ENCODE measurements at places on chromosomes 11 and 22. TPM values are rescaled to one million over a fixed set of nuclear protein-coding genes. Genes with fewer than 3 reads are reported as not detected.

The SLC22A12 gene
- not detected for total RNA-seq

The BDNF gene
- total RNA-seq = not detected

DNA sequence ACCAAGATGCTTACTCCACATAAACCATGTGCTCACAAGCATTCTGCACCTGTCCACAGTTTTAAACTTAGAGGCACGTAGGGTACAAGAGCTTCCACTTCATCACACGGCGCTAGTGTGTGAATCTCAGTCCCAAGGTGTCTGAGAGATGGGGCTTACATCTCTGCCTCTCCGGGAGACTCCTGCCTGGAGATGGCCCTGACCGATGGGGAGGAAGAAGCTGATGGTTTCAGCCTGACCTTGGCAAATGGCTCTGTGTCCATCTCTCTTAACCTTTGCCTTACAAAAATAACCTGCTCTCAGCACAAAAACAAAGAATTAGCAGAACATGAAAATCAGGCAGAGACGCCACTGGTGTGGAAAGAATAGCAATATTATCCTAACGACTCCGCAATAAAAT is 559.3 kb upstream of the B3GAT1 start:
- no peaks in the 10 kb centered on the region for H3K36me3 ChIP-seq
- DNase-seq = no peak
- no peak overlapping the region for H3K4me3 ChIP-seq
- H3K27me3 ChIP-seq = peaks cover 2% of the 10 kb centered on the region
- H3K4me1 ChIP-seq = no peaks in the 10 kb centered on the region

DNA sequence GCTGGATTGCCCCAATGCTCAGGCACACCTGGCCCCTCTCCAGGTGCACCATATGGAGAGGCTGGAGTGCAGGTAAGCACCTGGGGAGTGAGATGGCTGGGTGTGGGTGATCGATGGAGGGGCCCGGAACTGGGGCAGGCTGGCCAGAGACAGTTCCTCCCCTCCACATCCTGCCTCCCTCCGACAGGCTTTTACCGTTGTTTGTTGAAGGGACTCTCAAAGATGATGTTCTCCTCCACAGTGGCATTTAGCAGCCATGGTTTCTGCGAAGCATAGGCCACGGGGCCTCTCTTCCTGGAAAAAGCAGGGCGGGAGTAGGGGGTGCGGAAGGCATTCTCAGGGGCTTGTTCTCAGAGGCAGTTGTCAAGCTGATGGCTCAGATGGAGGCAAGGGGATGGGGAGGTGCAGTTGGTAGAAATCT is 25.9 kb upstream of the KCNJ11 start:
- DNase-seq = no peak
- no peaks in the 10 kb centered on the region for H3K36me3 ChIP-seq
- H3K4me1 ChIP-seq = peaks cover 5% of the 10 kb centered on the region
- peaks cover 7% of the 10 kb centered on the region for H3K27me3 ChIP-seq

All from CD4-positive, alpha-beta T cell (primary cell).